Fibroblast of lung (primary cell): ENCODE measurements at places on chromosomes 6 and 20. TPM values are rescaled to one million over a fixed set of nuclear protein-coding genes. Genes with fewer than 3 reads are reported as not detected.

DNA sequence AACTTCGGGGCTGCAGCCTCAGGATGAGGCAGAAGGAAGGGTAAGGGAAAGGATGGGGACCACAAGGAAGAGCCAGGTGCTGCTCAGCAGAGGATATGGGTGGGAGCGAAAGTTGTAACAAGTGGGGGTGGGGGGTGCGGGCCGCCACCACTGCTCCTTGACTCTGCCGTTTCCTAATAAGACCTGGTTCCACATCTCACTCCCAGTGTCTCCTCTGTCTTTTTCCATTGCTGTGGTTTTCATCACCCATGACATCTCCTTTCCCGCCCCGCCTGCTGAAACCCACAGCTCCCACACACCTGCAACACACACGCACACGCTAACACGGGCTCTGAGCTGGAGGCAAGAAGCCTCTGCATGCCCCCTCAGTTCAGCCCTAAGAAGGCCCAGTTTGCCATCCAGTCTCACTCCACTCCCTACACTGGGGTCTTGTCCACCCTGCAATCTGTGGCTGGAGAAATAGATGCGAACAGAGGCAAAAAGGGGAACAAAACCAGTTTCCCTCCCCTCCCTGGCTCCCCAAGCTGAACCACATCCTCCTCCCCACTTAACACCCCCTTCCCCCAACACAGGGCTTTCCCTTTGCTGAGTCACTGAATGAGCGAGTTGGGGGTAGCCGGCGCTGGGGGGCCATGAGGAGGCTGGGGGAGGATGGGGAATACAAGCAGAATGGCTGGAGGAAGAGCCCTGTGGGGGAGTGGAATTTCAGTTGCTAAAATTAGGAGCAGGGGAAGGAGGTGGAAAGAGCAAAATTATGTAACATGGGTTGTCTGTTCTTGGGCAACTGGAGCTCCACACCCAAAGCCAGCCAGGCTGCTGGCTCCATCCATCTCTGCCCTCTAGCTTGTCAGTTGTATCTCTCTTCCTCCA, 11.5 kb downstream of the NFKBIL1 start:
- DNase-seq, result no peak

The CDH26 gene
- total RNA-seq, result 0.26 and 0.50 TPM in 2 replicates

DNA sequence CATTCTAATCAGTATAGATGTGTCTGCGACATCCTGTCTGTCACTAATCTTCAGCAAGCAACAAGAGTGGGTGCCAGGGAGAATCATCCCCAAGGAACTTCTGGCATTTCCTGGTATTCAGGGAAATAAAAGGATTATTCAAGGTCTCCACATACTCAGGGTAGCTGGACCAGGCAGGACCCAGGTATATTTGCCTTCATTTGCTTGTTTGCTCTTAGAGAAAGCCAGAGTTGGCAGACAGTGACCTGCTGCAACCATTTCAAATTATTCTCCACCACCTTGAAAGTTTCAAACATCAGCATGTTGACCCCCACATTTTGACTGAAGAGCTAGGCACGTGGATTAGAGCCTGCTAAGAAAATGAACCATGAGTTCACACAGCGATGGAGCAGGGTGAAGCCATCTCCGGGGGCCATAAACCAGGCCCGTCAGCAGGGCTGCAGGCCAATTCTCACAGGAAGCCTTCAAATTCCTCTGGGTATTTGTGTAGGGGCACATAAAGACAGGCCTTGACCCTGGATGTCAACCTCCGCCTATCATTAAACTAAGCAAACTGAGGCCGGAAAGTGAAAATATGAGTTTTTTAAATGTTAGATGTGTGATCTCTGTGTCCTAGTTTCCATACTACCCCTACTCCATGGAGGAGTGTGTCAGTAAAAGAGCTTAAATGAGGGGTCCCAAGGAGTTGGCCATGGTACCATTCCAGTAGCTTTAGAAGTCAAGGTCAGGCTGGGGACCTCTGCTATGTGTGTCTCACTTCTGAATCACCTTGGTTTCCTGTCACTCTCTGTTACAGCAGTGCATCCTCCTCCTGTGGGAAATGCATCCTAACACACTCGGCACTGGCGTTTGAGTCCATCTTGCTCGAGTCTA, 32.9 kb downstream of the TRAM2 start:
- DNase-seq, result peak; percentile 77

GRCh38 chr6:73782911-73783310, 86.9 kb downstream of the CD109 start:
- DNase-seq, result no peak

DNA sequence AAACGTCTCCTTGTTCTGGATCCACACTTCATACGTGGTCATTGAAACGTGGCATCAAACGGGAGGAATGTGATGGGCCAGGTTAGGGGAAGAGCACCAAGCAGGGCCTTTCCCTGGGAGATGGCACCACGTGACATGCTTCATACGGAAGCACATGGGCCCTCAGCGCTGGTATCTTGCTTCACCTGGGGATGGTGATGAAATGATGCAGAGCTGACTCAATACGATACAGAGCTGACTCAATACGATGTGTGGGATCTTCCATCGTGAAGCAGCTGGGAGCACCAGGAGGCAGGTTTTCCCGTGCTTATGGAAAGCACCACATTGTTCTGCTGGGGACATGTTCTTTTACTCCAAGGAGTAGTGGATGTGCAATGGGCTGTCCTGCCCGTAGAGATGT, 22.5 kb upstream of the TAGAP start:
- no peak for DNase-seq

The MATN4 gene
- total RNA-seq, result under 0.01 TPM in 2 replicates

The TREM2 gene
- total RNA-seq, result under 0.01 and 0.17 TPM in 2 replicates

The MCM9 gene
- total RNA-seq, result 9.6 and 12.3 TPM in 2 replicates

DNA sequence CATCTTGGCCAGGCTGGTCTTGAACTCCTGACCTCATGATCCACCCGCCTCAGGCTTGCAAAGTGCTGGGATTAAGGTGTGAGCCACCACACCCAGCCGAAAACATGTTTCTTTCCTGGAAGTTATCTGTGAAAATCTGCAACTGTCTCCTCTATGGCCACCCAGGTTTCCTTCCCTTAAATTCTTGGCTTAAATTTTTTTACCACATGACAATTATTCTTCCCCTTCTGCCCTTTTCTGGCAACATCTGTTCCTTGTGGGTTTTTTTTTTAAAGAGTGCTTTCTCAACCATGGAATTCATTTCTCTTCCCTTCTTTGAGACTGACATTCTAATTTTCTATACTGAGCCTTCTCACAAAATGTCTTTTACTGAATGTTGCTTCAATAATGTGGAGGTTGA, 59.6 kb downstream of the DOK5 start:
- peak; percentile 46 for DNase-seq

The SPEF1 gene
- under 0.01 and 0.17 TPM in 2 replicates for total RNA-seq

DNA sequence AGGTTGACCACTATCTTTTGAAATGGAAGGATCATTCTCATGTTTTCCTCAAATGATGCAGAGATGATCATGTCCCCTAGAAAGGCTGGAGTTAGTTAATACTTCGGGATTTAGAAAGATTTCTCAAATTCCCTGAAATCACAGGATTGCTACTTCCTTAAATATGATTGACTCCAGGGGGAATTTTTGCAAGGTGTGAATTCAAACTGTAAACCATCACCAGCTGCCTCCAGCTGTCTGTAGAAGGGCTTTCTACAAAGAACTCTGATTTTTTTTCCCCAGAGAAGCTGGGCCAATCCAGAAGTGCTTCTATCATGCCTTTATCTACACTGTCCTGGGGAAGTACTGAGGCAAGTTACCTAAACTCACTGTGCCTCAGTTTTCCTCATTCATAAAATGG, 114.5 kb downstream of the EDN1 start:
- peak; percentile 33 for DNase-seq

The HSPA1L gene
- 2.1 and 3.1 TPM in 2 replicates for total RNA-seq
